ENCODE measurements at places on chromosomes 6 and 20. TPM values are rescaled to one million over a fixed set of nuclear protein-coding genes. Genes with fewer than 3 reads are reported as not detected.

GRCh38 chr20:25489221-25489871 lies 81.9 kb downstream of the GINS1 start:
- no peak for DNase-seq

- no peak for DNase-seq
These were observed 31.3 kb upstream of the GRM4 start for GRCh38 chr6:34177181-34177591.

- no peak for DNase-seq
These were observed 67.2 kb downstream of the PTPN1 start for GRCh38 chr20:50577175-50578018.

- no peak for DNase-seq
These were observed 11.3 kb upstream of the TRAM2 start for GRCh38 chr6:52588087-52588709.

- no peak for DNase-seq
These were observed 35.6 kb downstream of the LRRC1 start for GRCh38 chr6:53830366-53830765.

DNA sequence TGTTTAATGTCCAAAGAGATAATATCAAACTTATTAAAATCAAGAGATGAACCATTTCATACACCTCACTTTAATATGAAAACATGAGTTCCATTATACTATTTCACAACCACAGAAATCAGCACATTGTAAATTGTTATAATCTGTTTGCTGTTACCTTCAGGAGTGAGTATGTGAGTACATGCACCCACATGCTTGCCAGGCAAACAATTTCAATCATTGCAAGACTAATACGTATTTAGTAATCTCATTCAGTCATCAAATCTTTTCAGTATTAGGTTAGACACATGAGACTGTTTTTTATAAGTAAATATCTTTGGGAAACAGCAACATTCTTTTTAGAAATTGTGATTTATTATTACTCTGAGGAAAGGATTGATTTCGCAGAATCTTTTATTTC lies 9.3 kb upstream of the EPM2A start:
- DNase-seq, result no peak

DNA sequence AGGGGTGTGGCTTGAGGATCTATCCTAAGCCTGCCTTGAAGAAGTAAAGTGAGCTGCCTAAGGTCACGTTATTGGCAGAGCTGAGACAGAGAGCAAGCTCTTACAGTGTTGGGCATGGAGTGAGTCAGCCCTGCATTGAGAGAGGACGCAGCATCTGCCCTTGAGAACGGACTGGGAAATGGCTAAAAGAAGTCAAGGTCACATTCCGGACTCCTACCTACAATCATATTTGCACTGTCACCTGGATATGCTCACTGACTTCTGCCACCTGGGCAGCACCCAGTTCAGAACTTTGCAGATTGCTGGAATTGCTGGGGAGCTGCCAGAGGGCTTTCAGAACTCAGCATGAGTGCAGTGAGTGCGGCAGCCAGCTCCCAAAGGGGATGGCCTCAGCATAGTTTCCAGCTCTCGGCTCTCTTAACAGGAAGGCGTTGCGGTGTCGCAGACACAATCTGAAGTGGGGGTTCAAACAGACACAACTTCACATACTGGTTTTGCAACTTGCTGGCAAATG lies 199.3 kb upstream of the SGK1 start:
- no peak for DNase-seq

DNA sequence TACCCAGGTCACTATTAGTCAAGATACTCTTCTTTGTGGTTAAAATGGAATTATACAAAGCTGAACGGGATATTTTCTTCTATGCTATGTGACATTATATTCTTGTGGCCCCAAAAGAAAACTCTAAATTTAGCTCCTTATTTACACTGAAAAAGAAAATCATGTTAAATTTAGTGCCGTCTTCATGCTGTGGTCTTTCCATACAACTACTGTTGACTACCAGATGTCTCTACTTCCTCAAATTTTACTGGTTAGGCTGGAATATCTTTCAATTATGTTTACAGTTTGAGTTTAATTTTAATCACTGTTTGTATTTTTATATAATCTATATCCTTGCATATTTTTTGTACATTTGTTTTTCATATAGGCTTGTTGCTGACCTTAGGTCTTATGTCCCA lies 95.6 kb upstream of the FOXO3 start:
- DNase-seq, result no peak

- no peak for DNase-seq
These were observed 23.9 kb downstream of the DEFB114 start for GRCh38 chr6:49939993-49940498.

- DNase-seq, result no peak
These were observed 121.6 kb upstream of the PMEPA1 start for GRCh38 chr20:57831326-57831992.

- DNase-seq, result no peak
These were observed 10.3 kb downstream of the SYNCRIP start for GRCh38 chr6:85632164-85632942.

- no peak for DNase-seq
These were observed 20.5 kb downstream of the CUL9 start for GRCh38 chr6:43202451-43202850.

GRCh38 chr6:90872981-90873380 lies 286.1 kb upstream of the MAP3K7 start:
- no peak for DNase-seq

The OXT gene
- not detected for total RNA-seq

The C20orf144 gene
- total RNA-seq, result 0.28 TPM

The TDRD6 gene
- not detected for total RNA-seq

The DNAH8 gene
- total RNA-seq, result not detected

The CRISP3 gene
- total RNA-seq, result not detected

The CEP85L gene
- total RNA-seq, result 34.2 TPM

The ECT2L gene
- total RNA-seq, result not detected

The TBC1D7 gene
- 22.9 TPM for total RNA-seq

The ZNF165 gene
- 0.34 TPM for total RNA-seq

The TMEM244 gene
- total RNA-seq, result not detected

Measured in activated T-helper 2 cell treated with anti-CD3 and anti-CD28 coated beads, Interferon-gamma antibody, Interleukin-2, Interleukin-4, amounts not matched to agents 10 μg/mL and 5 μg/mL and 100 μg/mL, durations not matched to agents 14 hours and 24 hours and 36 hours (primary cell).